ENCODE measurements at places on chromosomes 3 and 15.

GRCh38 chr3:99774467-99774866 lies 43.2 kb upstream of the CMSS1 start:
- no peak for DNase-seq

- no peak for DNase-seq
Measured at GRCh38 chr3:55198554-55198953, 270.7 kb upstream of the LRTM1 start.

- DNase-seq, result no peak
Measured at GRCh38 chr3:46411271-46411670, 4.2 kb downstream of the CCRL2 start.

DNA sequence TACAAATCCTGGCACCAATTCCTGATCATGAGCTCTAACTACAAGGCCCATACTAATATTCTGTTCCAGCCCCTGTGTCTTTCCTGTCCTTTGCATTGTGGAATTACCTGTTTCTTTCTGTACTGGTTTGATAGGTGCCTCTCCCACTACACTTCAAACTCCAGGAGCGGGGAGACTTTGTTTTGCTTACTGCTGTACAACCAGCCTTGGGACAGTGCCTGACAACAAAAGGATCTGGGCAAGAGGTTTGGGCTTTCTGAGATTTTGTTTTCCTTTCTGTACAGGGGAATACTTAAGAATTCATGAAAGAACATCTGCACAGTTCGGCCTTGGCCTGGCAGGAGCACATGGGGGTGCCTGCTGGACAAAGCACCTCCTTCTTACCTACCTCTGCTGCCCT lies 45.1 kb downstream of the ZDHHC3 start:
- DNase-seq, result no peak

DNA sequence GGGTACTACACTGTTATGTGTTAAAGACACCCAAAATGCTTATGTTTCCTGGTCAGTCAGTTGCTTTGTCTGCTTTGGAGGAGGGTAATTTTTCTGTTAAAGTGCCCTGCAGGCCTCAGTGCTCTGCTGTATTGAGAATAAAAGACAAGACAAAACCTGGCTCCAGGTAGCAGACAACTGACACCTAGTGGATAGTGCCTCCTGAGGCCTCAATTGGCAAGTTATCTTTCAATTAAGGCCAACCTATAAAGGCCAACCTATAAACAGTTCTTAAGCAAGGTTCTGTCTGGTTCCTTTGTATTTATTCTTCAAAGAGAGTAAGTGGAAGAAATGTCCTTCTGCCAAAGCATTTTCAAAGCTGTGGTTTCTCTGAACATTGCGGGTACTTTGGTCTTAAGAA lies 773.8 kb downstream of the MECOM start:
- no peak for DNase-seq

GRCh38 chr3:3089017-3089416 lies 21.2 kb downstream of the IL5RA start:
- DNase-seq, result no peak

All from stimulated activated CD8-positive, alpha-beta memory T cell treated with anti-CD3 and anti-CD28 coated beads, Interleukin-7, amount 100 ng/mL, for 1 hour (primary cell).